ENCODE measurements at places on chromosomes 11 and 22.

DNA sequence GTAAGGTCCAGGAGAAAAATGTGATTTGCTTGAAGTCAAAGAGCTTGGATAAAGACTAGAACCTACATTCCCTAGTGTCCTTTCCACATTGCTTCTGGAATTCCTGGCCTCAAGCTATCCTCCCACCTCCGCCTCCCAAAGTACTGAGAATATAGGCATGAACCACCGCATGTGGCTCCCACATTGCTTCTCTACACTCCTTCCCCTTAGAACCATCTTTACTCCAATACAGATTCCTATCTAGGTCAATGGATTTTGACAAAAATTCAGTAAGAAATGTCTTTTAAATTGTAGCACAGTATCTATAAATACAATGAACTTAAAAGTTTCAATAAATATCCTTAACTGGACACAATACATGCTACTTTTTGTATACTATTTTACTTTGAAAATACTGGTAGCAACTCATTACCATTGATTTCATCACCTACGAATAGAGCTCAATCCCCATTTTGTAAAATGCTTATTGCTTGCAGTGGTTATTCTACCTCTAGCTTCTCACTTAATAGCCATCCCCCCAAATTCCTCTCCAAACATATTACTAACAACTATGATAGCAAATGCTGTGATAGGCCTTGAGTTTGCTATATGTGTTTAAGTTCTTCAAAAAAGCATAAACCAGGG is 53.4 kb downstream of the GAB2 start:
- H3K27me3 ChIP-seq, result no peaks in the 10 kb centered on the region
- DNase-seq, result no peak
- no peak overlapping the region for H3K27ac ChIP-seq
- no peaks in the 10 kb centered on the region for H3K4me1 ChIP-seq
- no peak overlapping the region for H3K4me3 ChIP-seq
- H3K36me3 ChIP-seq, result no peaks in the 10 kb centered on the region

DNA sequence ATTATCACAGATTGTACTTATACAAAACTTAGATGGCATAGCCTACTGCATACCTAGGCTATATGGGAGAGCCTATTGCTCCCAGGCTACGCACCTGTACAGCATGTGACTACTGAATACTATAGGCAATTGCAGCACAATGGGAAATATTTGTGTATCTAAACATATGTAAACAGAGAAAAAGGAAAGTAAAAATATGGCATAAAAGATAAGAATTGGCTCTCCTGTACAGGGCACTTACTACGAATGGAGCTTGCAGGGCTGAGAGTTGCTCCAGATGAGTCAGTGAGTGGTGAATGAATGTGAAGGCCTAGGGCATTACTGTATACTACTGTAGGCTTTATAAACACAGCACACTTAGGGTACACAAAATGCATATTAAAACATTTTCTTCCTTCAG is 13.2 kb downstream of the APOL6 start:
- peaks cover 85% of the 10 kb centered on the region for H3K36me3 ChIP-seq
- H3K27me3 ChIP-seq, result no peaks in the 10 kb centered on the region
- H3K4me3 ChIP-seq, result no peak overlapping the region
- peaks cover 68% of the 10 kb centered on the region for H3K4me1 ChIP-seq
- no peak for DNase-seq

- DNase-seq, result no peak
- no peaks in the 10 kb centered on the region for H3K27me3 ChIP-seq
- H3K4me3 ChIP-seq, result peak overlapping the region; percentile 13
- peaks cover 43% of the 10 kb centered on the region for H3K4me1 ChIP-seq
Measured at GRCh38 chr22:30643055-30643875, 7.7 kb downstream of the SLC35E4 start.

- H3K27me3 ChIP-seq, result no peaks in the 10 kb centered on the region
- H3K4me3 ChIP-seq, result no peak overlapping the region
- DNase-seq, result no peak
- peaks cover 5% of the 10 kb centered on the region for H3K36me3 ChIP-seq
Measured at GRCh38 chr11:77778118-77778517, 42.4 kb downstream of the RSF1 start.

GRCh38 chr22:36594569-36594968 is 65.6 kb upstream of the EIF3D start:
- no peaks in the 10 kb centered on the region for H3K36me3 ChIP-seq
- no peak overlapping the region for H3K4me3 ChIP-seq
- no peak overlapping the region for H3K27ac ChIP-seq
- H3K27me3 ChIP-seq, result peaks cover 40% of the 10 kb centered on the region

GRCh38 chr22:34849965-34850364 is 216.0 kb upstream of the ISX start:
- DNase-seq, result no peak
- H3K36me3 ChIP-seq, result no peaks in the 10 kb centered on the region
- H3K4me1 ChIP-seq, result peaks cover 20% of the 10 kb centered on the region
- H3K4me3 ChIP-seq, result no peak overlapping the region
- H3K27me3 ChIP-seq, result peaks cover 4% of the 10 kb centered on the region
- no peak overlapping the region for H3K27ac ChIP-seq

DNA sequence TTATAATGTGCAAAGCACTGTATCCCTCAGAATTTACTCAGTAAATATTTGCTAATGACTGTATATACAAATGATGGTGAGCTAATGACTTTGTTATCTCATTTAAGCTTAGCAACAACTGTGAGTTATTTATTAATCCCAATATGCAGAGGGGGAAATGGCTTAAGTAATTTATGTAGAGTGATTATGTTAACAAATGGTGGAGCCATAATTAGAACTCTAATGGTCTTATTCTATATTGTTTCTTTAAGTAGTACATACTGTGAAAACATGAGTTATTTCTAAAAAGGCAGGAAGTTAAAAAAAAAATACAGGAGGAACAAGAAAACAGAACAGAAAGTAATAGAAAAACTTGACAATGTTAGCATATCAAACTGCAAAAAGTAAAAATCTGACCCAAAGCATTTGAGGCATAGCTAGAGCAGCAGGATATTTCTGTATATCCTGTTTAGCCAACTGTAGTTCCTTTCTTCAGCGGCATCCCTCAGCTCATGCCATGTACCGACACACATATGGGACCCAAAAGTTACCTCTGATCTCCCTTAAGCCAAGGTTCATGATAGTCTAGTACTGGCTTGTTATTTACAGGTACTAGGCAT is 94.2 kb downstream of the FCHSD2 start:
- H3K27ac ChIP-seq, result peak overlapping the region; percentile 17
- H3K4me1 ChIP-seq, result peaks cover 27% of the 10 kb centered on the region
- H3K36me3 ChIP-seq, result peaks cover 3% of the 10 kb centered on the region
- no peak for DNase-seq

GRCh38 chr22:38477585-38477984 is 9.7 kb downstream of the KDELR3 start:
- H3K27me3 ChIP-seq, result no peaks in the 10 kb centered on the region
- H3K4me3 ChIP-seq, result no peak overlapping the region
- H3K4me1 ChIP-seq, result no peaks in the 10 kb centered on the region
- H3K36me3 ChIP-seq, result peaks cover 17% of the 10 kb centered on the region

DNA sequence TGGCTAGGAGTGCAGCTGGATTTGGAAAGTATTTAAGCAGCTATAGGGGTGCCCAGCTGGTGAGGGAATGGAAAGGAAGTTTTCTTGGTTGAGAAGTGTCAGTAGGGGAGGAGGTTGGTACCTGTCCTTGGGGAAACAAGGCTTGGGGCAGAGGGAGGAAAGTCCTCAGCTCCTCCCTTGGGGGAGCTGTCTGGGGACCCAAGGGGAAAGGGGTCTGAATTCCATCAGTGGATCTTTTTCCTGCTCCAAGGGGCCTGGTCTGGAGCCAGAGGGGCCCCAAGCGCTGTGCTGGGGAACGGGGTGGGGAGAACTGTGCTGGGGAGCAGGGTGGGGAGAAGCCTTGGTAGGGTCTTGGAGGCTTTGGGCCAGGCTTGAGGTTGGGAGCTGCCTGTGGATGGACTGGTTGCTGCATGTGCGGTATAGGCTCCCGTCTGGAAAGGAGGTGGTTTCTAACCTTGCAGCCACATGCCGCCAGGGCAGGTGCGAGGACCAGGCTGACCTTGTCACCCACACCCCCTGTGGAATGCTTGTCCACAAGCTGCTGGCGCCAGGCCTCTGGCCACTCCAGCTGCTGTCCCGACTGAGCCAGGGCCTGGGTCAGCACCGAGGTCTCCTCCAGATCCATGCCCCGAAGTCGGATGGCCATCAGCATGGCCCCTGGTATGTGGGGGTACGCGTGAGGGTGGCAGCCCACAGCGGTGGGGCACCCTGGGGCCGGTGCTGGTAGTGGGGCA is 963 bp downstream of the TYMP start:
- H3K4me3 ChIP-seq, result peak overlapping the region; percentile 79
- DNase-seq, result no peak
- no peaks in the 10 kb centered on the region for H3K27me3 ChIP-seq
- peaks cover 12% of the 10 kb centered on the region for H3K36me3 ChIP-seq

DNA sequence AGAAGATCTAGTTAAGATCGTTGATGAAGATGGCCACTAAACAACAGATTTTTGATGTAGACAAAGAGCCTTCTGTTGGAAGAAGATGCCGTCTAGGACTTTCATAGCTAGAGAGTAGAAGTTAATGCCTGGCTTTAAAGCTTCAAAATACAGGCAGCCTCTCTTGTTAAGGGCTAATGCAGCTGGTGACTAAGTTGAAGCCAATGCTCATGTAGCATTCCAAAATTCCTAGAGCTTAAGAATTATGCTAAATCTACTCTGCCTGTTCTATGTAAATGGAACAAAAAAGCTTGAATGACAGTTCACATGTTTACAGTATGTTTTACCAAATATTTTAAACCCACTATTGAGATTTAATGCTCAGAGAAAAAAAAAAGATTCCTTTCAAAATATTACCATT is 492.6 kb downstream of the CNTN5 start:
- H3K4me3 ChIP-seq, result no peak overlapping the region
- DNase-seq, result no peak
- no peaks in the 10 kb centered on the region for H3K36me3 ChIP-seq

DNA sequence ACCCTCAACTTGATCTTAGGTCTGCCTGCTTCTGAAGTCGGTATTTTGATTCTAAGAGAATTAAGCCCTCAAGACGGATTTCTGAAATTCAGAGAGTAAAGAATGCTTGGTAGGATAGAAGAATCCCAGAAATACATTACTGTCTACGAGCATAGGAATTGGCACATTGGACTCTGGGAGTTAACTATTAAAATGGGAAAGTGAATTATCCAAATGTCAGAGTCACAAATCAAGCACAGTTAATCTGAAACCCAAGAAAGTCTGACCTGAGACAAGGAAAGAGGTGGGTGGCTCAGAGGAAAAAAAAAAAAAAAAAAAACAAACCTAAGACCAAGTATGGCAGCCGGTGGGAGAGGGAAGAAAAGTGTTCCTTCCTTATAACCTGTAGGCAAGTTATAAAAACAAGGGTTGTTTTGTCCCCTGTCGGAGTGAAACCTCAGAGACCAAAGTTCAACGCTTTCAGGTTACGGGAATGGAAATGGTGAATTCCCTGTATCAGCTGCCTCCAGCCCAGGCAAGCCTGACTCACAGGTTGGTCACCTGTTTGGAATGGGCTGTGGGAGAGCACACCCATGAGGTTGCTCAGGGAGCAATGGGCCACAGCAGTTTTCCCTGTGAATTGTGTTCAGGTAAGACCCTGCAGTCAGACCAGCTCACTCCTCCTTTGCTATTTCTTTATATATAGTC is 139.0 kb downstream of the ETS1 start:
- H3K36me3 ChIP-seq, result peaks cover 13% of the 10 kb centered on the region
- peak overlapping the region; percentile 20 for H3K4me3 ChIP-seq
- no peak for DNase-seq
- peaks cover 71% of the 10 kb centered on the region for H3K4me1 ChIP-seq

GRCh38 chr22:27802346-27803073 is 954 bp upstream of the MN1 start:
- no peak overlapping the region for H3K27ac ChIP-seq
- no peak for DNase-seq
- peaks cover 11% of the 10 kb centered on the region for H3K4me1 ChIP-seq

- peak overlapping the region; percentile 60 for H3K27ac ChIP-seq
- H3K4me3 ChIP-seq, result peak overlapping the region; percentile 21
- DNase-seq, result no peak
- H3K4me1 ChIP-seq, result peaks cover 20% of the 10 kb centered on the region
Measured at GRCh38 chr11:10526974-10527918, 13.7 kb downstream of the RNF141 start.

DNA sequence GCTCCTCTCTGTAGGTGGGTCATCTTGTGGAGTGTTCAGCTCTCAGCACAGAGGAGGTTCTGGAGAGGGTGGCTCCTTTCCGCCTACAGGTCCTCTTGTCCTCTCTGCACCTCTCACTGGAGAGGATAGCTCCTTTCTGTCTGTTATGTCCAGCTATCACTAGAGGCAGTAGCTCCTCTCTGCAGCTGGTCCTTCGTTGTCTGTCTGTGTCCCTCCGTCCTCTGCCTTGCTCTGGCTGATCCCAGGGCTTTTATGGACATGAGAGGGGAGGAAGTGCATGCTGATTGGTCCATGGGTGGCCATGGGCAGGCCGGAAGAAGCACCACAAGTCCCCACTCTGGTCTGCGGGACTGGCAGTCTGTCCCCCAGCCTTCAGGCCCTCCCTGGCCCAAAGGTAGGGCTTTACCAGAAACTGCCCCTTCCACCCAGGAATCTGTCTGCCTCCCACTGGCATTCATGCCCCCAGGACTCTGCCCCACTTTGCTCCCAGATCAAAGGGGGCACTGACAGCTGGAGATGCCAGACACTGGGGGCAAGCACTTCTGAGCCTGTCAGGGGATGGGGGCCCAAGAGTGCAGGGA is 38.6 kb upstream of the CALCB start:
- peaks cover 15% of the 10 kb centered on the region for H3K27me3 ChIP-seq
- H3K4me3 ChIP-seq, result no peak overlapping the region
- no peaks in the 10 kb centered on the region for H3K36me3 ChIP-seq

GRCh38 chr11:25449091-25449490 is 882.8 kb upstream of the ANO3 start:
- no peak overlapping the region for H3K27ac ChIP-seq
- H3K36me3 ChIP-seq, result no peaks in the 10 kb centered on the region
- H3K4me1 ChIP-seq, result no peaks in the 10 kb centered on the region
- DNase-seq, result no peak
- H3K27me3 ChIP-seq, result no peaks in the 10 kb centered on the region

DNA sequence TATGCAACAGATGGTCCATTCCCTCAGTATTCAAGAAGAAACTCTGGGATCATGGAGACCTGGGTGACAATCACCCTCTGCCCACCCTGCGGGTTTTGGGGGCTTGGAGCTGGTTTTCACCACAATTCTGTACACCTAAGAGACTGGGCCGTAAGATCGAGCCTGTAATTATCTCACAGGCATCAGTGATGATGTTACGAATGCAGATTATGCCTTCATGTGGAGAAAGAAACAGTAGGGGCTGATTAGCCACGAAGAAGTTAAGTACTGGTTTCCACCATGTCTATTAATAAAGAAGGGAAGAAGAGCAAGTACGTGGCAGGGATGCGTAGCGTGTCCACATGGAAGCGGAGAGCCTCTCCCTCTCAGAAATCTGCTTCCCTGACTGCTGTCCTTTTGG is 5.3 kb upstream of the EFCAB6 start:
- peaks cover 3% of the 10 kb centered on the region for H3K27me3 ChIP-seq
- H3K36me3 ChIP-seq, result peaks cover 5% of the 10 kb centered on the region
- no peak overlapping the region for H3K4me3 ChIP-seq
- DNase-seq, result no peak

DNA sequence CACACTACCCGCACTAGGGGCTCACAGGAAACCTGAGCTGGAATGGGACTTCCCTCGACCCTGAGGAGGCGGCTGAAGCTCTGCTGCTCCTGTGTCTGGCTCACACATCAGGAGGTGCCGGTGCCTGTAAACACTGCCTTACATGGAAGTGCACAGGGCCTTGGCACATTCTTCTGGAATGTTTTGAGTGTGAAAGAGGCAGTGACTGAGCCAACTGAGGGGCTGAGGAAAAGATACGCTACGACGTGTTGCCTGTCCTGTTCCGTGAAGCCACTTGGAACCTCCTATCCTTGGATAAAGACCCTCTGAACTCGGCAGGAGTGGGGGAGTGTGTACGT is 10.5 kb downstream of the TXN2 start:
- H3K27me3 ChIP-seq, result no peaks in the 10 kb centered on the region
- no peak for DNase-seq
- peaks cover 31% of the 10 kb centered on the region for H3K4me1 ChIP-seq
- H3K36me3 ChIP-seq, result peaks cover 24% of the 10 kb centered on the region
- no peak overlapping the region for H3K4me3 ChIP-seq

Measured in activated naive CD8-positive, alpha-beta T cell treated with anti-CD3 and anti-CD28 coated beads, Interleukin-2, amount 50 U/mL, for 24 hours (primary cell).